Dermis microvascular lymphatic vessel endothelial cell (primary cell): ENCODE measurements at places on chromosomes 1 and 21.

DNA sequence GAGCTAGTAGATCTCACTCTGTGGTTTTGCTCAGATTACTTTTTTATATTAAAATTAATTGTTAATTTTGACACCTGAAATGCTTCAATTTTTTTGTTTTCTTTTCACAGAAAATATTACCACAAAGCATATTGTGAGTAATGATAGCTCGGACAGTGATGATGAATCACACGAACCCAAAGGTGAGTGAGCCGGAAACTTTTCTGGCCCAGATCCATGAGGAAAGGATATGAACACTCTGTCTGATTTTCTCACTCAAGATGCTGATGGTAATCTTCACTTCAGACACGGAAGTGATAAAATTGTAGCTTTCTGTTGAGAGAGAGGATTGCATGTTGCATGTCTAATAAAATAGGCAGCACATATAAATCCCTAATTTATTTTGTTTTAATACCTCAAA is 121.8 kb downstream of the PLA2G4A start:
- peak; percentile 76 for DNase-seq

DNA sequence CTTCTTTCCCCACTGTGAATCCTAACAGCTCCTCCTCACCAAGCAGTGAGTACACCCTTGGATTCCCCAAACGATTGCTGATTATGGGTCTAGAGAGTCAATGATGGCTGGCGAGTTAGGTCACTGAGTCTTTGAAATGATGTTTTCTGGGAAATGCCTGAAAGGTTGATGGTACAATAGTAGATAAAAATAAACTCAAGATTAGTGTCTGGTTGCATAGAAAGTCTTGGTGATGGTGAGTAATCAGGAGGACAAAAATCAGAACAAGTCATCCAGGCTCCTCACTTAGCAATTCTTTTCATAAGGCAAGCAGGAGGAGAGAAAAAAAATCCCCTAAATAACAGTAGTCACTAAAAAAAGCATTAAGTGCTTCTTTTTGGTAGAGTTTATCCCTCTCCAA is 22.6 kb downstream of the HLX start:
- no peak for DNase-seq

DNA sequence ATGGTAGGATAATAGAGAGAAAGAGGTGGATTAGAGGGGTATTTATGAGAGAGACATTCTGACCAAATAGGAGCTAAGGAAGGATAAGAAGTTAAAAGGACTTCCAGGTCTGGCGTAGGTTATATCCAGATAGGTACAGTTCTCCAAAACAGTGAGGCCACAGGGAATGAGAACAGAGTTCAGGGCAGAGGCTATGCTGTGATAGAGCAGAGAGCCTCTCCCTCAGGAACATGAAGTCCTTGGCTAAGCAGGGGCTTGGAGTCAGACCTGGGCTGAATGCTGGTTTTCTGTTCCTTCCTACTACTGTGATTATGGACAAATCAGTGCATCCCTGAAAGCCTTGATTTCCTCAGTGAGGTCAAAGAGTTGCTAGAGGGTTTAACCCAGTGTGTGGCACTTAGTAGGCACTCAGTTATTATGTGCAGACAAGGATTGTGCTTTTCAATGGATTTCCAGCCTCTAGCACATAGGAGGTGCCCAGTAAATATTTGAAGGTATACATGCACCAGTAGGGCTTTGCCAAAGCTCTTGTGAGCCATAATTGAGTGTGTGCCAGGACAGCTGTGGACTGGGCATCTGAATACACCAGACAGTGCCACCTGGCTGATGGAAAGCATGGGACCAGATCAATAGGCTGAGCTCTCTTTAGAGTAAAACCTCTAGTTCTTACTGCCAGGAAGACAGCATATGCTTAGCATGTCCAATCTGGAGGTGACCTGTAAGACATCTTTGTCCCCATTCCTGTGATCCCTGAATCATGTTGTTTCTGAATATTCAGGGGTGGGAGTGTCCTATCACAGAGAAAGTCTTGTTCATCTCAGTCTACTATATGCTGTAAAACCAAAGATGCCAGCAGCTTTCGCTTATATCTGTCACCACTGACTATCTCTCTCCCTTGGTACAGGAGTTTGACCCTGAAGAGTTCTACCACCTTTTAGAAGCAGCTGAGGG is 111.1 kb downstream of the PIK3R3 start:
- DNase-seq = no peak

DNA sequence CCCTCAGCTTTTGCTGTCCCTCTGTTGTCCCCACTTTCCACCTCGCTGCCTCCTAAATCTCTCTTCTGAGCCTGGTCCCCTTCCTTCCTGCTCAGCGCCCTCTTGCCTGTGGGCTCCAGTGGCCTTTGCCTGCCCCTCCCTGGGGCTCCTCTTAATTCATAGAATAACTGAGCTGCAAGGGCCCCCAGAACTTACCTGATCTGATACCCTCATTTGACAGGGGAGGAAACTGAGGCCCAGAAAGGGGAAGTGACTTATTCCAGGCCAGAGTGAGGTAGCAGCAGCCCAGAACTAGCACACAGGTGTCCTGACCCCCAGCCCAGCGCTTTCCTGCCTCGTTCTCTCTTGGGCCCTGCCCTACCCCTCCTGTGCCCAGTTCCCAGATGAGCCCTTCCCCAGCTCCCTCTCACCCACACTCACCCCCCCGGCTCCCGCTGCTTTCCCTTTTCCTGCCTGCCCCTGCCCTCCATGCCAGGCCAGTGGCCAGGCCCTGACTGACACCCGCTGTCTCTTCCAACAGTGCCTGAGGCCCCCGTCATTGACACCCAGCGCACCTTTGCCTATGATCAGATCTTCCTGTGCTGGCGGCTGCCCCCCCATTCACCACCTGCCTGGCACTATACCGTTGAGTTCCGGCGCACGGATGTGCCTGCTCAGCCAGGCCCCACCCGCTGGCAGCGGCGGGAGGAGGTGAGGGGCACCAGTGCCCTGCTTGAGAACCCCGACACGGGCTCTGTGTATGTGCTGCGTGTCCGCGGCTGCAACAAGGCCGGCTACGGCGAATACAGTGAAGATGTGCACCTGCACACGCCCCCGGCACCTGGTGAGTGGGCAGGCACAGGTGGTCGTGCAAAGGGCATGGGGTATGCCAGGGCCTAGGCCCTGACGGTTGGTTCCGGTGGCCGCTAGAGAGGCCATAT is 5.7 kb downstream of the TRIM46 start:
- DNase-seq = no peak

GRCh38 chr1:65524931-65525265 is 104.4 kb downstream of the LEPR start:
- DNase-seq = peak; percentile 61

DNA sequence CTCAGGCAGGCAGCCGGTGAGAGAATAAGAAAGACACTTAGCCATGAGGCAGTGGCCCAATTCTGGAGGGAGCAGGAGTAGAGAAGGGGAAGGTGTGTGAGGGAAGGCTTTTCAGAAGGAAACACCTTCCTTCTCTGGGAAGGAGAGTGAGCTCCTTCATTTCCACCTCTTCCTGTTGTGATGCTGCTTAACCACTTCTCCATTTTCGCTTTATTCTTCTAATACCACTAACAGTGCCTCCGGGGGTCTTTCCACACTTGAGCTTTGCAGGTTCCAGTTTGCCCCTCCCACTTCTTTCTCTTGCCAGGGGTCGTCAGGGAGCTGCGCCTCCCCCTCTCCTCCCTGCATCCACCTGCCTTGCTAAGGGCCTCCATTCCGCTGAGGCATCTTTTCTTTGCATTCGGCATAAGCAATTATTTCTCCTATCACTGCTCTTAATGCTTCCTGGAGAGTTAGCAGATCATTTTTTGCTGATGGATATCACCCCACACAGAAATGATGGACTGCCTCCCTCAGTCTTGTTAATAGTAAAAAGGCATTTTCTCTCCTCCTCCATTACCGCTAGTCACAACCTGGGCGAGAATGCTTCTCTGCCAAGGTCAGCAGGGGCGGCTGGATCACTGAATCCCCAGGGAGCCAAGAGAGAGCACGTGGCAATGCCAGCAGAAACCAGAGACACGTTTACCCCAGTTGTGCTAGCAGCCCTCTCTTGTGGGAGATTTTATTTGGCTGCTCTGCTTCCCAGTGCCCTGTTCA is 74.8 kb downstream of the ELAVL4 start:
- DNase-seq = no peak

- DNase-seq = no peak
These were observed 53.6 kb downstream of the RHBG start for GRCh38 chr1:156422602-156423091.

DNA sequence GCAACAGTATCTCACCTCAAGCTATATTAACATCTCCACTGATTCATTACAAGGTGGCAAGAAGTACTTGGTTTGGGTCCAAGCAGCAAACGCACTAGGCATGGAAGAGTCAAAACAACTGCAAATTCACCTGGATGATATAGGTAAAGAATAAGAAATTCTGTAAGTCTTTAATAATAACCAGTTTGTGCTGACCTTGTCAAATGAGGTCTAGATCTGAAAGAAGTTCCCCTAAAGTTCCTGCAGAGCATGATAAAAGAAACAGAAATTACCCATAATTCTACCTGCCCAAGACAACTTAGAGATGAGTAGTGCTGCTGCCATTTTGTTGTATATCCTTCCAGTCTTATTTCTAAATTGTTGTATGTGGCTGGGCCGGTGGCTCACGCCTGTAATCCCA is 34.5 kb downstream of the IL23R start:
- DNase-seq = no peak

DNA sequence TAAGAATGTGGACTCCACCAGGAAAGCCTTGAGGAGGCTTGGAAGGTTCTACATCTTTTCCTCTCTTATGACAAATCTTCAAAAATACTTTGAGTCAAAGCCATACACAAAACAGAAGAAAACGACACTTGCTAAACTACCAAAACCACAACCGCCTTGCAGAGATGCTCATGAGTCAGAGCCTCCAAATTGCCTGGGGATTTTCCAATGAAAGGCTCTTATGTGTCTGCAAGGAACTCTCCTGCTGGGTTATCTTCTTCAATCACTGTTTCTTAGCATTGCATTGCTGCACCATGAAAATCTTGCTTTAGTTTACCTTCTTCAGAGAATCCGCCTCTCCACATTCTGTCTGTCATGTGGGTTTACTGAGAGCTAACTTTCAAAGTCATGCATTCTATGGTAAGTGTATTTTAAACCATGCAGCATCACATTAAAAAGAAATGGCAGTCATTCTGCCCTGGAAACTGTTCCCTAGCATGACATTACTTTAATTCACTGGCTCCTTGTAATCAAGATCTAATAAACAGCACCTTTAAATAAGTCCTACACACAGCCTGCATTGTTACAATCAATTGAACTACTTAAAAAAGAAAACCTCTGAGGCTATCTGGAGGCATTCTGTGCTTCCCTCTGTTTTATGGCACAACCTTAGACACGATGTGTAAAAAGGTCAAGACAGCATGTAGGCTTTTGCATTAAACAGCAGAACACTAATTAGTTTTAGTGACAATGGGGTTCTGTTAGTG is 210.0 kb upstream of the FOXD3 start:
- DNase-seq = no peak

- peak; percentile 49 for DNase-seq
These were observed 44.0 kb downstream of the JAK1 start for GRCh38 chr1:64922336-64922735.

- DNase-seq = no peak
These were observed 1107.1 kb upstream of the TMPRSS15 start for GRCh38 chr21:19510653-19511052.

- DNase-seq = no peak
These were observed 3.2 kb upstream of the SETD4 start for GRCh38 chr21:36063375-36064084.

GRCh38 chr1:98400446-98400845 is 261.1 kb upstream of the SNX7 start:
- DNase-seq = no peak

GRCh38 chr1:111639602-111640198 is 20.1 kb downstream of the RAP1A start:
- DNase-seq = no peak

DNA sequence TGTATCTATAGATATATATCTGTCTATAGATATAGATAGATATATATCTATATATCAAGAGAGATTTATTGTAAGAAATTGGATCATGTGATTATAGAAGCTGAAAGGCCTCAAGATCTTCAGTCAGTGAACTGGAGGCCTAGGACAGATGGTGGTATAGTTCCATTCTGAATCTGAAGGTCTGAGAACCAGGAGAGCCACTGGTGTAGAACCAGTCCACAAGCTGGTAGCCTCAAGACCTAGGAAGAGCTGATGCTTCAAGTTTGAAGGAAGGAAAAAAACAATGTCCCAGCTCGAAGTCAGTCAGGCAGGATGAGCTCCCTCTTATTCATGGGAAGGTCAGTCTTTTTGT is 213.2 kb upstream of the JUN start:
- no peak for DNase-seq

DNA sequence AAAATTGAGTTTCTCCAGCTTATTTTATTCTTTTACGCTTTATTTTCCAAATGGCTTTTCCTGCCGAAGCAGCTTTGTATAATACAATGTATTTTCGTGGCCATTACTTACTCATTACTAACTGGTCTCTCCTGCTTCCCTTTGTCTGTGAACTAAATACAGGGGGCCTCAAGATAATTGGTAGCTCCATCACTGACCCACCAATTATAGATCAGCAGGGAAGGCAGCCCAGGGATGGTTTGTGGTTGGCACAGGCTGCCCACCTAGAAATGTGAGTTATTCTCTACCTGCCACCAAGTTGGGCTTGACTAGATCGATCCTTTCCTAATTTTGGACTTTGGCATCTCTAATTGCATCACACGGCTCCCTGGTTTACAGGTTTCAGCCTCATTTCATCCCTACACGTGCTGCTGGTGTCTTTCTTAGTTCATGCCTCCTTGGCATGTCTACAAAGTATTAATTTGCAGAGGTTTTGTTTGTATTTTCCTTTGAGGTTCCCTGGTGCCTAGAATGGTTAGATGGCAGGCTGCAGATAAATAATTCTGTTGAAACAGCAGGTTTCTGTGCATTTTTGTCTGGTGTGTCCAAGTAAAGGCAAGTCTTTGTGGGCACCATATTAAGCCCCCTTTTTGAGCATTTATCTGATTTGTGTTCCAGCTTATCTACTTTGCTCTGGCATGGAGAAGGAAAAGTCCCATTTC is 35.2 kb downstream of the PEX14 start:
- DNase-seq = no peak

GRCh38 chr1:41681331-41682098 is 197.0 kb upstream of the EDN2 start:
- DNase-seq = no peak

DNA sequence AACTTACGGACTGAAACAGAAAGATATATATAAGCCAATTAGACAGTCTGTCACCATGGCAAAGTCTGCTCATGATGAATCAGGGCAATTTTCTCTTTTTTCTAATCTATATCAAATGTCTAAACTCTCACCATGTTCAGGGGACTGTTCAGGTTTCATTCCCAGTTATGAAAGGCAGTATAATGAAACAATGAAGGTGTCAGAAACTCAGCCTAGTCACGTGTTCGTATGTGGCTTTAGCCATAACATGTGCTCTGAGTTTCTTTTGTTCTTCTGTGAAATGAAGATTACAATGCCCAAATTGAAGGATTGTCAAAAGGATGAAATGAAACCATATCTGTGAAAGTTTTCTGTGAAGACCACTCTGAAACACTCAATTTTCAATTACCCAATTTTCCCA is 392.9 kb downstream of the DSCAM start:
- DNase-seq = no peak
